Fibroblast of skin of right biceps (primary cell): ENCODE measurements at places on chromosomes 3 and 15.

DNA sequence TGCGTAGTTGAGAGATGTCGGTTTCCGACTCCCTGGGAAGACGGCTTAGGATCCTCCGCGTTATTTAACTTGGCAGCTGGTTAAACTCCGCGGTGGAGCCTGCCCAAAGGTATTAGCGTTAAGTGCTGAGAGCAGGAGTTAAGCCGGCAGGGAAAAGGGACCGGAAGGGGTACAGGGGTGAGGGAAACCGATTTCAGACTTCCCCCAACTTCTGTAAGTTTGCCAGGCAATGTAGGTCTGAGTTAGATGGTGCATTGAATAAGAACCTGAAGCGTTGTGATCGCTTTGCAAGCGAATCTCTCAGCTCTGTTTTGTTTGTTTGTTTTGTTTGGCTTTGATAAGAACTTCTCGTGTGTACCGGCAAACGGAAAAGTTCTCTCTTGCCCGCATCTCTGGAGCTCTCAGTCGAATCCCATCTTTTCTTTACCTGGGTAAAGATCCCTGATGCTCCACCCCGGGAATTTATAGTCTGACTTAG is 6.0 kb upstream of the FEZF2 start:
- DNase-seq = no peak

- DNase-seq = peak; percentile 81
These were observed 88.0 kb downstream of the TTBK2 start for GRCh38 chr15:42832576-42832975.

GRCh38 chr15:56074481-56075265 is 81.3 kb upstream of the NEDD4 start:
- no peak for DNase-seq

- DNase-seq = peak; percentile 37
These were observed 2.3 kb downstream of the EOGT start for GRCh38 chr3:69011096-69011730.

DNA sequence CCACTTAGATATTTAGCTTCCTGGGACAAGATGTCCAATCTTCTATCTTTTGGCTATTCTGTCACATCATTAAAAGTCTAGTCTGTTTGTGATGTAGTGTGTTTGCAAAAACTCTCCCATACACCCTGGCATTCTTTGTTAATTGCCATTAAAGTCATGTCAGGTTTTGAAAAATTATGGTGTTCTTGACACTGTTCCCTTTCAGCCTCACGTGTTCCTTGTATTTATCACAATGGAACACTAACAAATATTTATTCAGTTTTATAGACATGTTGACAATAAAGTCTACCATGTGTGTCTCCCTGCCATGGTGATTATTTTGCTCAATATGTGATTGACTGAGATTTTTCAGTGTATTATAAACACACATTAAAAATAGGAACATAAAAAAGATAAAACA is 9.4 kb upstream of the CACNA1D start:
- no peak for DNase-seq

DNA sequence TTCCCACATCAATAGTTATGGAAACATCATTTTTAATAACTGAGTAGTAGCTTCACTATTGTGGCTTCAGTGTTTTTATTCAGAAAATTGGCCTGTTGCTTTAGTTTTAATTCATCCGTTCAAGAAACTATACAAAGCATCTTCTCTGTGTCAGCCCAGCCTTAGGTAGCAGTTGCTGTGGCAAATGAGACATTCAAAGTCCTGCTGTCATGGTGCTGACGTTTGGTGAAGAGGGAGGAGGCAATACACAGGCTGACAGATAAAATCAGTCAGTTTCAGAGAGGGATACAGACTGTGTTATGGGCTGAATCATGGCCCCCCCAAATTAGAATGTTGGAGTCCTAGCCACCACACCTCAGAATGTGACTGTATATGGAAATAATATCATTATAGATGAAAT is 56.5 kb downstream of the SLC7A14 start:
- DNase-seq = no peak

DNA sequence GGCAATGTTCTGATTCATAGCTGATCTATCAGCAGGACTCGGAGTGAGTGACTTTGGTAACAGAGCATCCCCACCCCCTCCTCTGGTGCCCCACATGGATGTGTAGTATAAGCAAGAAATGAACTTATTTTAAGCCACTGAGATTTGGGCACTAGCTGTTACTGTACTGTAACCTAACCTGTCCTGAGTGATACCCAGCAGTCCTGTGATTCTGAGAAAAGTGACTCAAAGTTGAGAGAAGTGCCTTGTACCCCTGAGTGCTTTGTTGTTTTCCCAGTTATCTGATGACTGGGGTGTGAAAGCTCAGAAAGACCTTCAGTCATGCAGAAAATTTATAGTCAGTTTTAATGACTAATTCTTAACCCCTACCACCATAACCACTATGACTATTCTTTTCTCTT is 439.9 kb upstream of the RBMS3 start:
- DNase-seq = no peak

GRCh38 chr3:87509401-87509800 is 233.0 kb upstream of the POU1F1 start:
- DNase-seq = no peak
